Stimulated activated CD4-positive, alpha-beta T cell treated with anti-CD3 and anti-CD28 coated beads, Interleukin-1b, Interleukin-23, amount 100 ng/mL, for 48 hours (primary cell): ENCODE measurements at places on chromosomes 4 and X.

GRCh38 chr4:121551881-121552280, 144.9 kb downstream of the ANXA5 start:
- no peak for DNase-seq

DNA sequence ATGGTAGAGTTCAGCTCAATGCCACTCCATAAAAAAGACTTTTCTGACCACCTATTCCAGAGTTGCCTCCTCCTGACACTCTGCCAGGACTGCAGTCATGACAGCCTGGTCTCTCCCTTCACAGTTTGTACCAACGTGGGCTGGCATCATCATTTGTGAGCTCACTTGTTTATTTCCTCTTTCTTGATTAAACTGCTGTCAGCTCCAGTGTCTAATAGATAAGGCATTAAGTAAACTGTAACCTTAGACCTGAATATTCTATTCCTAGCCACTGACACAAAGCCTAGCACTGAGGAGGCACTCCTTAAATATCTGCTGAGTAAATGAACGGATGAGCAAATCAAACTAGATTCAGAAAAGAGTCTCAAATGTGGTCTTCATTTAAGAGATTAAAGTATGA, 48.7 kb downstream of the DDX60 start:
- DNase-seq: no peak

GRCh38 chrX:129572422-129572821, 32.4 kb downstream of the OCRL start:
- DNase-seq: no peak

DNA sequence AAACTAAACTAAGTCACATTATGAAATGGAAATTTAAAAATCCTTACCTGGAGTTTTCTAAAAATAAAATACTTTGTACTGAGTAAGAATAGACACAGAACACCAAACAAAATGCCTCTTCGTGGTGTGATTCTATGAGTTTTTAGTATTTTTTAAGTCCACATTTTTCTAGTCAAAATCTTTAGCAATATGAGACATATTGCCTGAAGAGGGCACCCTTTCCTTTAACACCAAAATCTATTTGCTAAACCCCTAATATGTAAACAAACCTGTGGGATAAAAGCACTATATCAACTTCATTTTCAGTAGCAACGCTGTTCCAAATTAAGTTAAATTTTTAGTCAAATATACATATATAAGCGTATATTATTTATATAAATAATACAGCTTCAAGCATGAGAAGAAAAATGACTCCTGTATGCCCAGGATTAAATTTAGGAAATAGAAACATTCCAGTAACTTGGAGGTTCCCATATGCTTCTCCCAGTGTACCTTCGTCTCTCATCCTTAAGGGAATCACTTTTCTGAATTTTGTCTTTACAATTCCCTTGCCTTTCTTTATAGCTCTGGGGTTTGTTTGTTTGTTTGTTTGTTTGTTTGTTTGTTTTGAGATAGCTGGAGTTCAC, 23.0 kb upstream of the PGM2 start:
- DNase-seq: no peak

DNA sequence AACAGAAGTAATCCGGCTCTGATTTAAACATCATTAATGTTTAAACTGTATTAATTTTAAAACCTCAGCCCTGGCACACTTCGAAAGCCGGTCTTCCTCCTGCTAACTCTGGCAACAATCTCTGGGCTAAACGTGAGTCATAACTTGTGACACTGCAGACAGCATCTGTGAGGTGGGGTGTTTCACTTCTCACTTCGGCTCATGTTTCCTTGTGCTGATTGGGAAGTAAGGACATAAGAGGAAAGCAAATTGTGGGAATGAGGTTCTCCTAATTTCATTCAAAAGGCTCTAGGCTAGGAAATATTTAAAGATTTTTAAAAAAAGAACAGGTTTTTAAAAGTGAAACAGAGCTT, 139.9 kb upstream of the USP9X start:
- DNase-seq: no peak

DNA sequence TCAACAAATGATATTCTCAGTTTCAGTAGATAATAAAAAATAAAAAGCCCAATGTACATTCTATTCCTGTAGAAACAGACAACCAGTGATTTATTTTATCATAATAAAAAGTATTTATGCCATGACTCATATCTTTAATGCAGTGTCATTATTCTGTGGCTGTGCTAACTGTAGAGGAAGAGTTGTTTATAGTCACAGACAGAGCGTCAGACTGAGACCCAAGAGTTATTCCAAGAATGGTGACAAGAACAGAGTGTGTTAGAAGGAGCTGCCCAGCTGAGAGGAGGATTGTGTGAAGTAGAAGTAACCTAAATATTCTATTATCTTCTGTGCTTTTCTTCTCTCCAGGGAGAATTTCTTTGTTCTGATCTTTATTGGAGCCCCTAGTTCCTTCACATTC, 210.7 kb downstream of the PPP1R2C start:
- DNase-seq: no peak

GRCh38 chr4:141676087-141676670, 39.8 kb downstream of the IL15 start:
- DNase-seq: no peak

- no peak for DNase-seq
Observed at GRCh38 chr4:139754938-139755337, 89.3 kb downstream of the MGST2 start.

- no peak for DNase-seq
Observed at GRCh38 chr4:37726666-37727065, 40.5 kb upstream of the RELL1 start.

DNA sequence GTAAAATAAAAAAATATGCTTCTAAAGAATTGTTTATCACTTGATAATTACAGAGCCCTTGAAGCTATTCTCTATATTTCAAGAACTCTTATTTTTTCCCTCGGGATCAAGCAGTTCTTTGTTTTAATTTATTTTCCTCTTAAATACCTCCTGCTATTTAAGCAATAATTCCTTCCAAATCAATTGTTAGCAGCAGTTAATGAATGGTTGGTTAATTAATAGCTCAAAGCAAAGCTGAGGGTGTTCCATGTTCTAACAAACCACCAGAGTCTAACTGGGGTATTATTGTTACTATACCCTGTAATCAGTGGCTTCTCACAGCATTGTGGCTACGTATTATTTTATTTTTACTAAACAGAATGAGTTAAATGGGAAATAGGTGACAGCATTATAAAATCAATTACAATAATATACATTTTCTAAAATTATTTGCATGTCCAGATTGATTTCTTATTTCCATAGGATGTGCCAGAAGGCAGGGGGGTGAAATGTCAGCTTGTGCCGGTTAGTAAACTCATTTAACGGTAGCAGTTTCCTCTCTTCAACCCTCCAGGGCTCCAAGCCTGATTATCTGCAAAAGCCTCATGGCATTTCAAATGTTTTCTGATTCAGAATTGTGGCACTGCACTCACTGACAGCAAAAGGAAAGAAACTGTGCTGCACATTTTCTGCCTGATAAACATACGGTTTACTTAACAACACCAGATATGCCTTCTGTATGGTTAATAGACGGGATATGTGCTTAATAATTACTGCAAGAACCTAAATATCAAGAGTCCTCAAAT, 286.9 kb upstream of the EMCN start:
- no peak for DNase-seq

DNA sequence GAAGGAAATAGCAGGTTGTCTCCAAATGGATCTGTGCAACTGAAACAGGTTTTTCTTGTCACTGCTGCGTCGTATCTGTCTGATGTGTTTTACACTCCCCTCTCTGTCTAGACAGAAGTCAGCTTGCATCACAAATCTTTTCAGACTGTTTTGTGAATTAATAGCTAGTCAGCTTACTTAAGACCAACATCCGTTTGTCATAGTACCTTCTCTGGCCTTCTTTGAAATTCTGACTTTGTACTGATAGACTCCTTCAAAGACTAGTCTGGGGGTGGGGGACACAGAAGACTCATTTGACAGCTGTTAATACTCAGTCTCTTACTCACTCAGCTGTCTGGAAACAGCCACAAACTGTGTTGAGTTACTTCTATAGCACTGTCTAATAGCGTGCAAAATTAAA, 197.8 kb downstream of the PALLD start:
- no peak for DNase-seq

DNA sequence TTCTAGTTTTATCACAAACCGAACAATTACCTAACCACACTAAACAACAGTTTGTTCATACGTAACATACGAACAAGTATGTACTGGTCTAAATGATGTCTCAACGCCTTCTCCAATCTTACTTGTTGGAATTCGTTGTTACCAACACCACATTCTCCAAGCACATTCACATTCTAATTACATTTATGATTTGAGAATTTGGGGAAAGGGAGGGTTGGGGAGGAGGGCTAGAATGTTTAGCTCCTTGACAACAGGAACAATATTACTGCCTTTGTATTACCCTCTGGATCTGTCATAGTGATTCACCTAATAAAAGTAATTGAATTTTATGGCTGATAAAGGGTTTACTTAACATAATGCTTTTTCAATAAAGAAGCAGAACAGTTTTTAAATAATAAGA, 24.4 kb downstream of the LCORL start:
- DNase-seq: no peak

DNA sequence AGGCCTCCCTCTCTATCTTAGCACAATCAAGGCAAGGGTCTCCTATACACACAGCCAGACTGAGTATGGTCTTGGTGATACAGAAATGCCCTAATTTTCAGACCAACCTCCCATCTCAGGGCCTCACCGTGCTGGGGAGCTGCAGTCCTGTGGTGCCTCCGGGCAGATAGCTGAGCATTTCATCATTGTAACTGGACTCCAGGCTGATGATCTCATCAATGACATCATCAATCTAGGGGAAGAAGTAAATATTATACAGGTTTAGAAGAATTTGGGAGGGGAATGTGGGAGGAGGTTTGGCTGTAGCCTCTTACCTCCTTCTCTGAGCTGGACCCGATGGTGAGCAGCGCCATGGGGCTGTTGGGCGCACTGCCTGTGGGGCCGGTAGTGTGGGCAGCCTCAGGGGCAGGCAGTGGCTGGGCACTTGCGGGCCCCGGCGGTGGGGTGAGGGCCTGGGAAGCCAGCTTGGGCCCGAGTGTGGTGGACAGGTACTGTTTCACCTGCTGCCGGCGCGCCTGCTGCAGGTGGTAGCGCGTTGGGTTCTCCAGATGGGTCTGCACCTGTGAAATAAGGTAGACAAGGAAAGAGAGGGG, 5.2 kb downstream of the TFE3 start:
- no peak for DNase-seq
